ENCODE measurements at places on chromosomes 5 and 9.

DNA sequence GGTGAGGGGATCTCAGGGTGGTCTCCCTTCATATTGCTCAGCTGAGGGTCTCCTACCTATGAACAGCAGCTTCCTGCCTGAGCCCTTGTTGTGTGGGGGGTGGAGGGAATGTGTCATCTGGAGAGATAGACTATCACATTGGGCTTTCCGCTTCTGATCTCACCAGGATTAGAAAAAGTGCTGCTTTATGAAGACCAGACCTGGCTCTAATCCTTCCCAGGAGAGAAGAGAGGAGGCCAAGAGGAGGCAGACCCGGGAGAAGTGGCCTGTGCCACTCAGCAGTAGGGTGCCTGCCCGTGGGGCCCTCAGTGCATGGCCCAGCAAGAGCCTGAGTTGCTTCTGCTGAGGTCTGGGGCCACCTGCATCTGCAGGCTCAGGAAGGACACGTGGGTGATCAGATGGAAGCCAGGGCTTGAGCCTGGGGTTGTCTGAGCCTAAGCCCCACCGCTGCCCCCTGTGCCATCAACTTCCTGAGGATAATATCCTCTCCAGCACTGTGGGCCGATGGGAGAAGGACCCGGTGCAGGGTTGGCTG is 22.1 kb upstream of the COL5A1 start:
- no peak for DNase-seq

DNA sequence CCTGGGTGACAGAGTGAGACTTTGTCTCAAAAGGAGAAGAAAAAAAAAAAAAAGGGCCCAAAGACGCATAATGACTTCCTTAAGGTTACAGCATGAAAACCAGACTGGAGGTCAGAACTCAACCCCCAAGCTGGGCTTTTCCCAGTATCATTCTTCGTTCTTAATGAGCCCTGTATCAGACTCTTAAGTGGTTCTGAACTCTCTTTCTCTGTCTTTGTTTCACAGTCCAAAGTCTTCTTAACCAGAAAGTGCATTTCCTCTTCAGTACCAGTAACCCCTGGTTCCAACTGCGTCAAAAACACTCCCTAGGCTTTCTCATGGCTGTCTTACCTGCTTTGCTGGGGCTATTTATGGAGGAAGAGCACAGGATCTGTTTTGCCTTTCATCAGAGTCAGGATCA is 38.4 kb upstream of the SHB start:
- DNase-seq = no peak

DNA sequence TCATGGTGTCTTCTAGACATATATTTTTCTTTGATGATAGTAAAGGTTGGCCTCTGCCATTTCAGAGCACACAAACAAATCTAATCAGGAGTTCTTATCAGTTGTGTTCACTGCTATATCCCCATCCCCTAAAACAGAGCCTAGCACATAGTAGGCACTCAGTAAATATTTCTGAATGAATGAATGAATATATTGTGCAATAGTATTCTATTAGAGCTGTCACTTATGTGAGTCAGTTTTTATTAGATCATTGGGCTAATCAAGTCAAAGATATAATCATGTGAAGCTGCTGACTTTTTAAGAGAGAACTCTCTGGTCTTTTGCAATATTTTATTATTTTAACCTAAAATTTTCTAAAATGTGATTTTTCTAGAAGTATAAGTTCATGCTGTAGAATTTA is 84.2 kb downstream of the CHSY3 start:
- DNase-seq = no peak

GRCh38 chr9:107807183-107807582 is 317.6 kb upstream of the KLF4 start:
- no peak for DNase-seq

DNA sequence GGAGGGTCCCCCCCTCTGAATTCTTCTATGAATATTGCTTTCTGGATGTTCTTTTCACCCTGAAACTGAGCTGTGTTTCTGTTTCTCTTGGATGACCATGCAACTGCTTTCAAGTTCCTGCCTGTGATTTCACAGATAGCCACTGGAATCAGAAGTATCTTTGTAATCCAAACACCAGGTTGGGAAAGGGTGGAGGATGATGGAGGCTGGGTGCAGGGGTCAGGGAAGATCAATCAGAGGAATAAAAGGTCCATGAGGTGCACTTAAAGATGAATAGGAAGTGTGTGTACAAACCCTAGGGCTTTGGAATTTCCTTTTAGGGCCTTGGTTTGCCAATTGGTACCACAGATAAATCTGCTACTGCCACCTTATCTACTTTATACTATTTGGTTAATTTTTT is 68.2 kb upstream of the AGXT2 start:
- DNase-seq = no peak

DNA sequence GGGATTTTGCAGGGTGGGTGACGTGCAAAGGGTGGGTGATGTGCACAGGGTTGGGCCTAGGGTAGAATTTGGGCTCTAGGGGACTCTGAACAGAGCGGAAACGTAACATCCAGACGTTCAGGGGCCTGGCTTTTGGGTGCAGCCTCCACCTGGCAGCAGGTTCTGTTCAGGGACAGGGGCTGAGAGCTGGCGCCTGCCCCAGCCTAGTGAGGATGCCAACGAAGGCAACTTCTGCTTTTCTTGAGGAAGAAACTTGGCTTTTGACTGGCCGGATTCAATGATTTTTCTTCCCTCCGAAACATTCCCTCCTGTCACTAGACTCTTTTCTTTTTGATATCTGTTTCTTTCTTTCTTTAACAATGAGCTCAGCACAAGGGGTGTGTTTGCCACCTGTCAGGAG is 38.6 kb upstream of the SLC6A19 start:
- DNase-seq = no peak

DNA sequence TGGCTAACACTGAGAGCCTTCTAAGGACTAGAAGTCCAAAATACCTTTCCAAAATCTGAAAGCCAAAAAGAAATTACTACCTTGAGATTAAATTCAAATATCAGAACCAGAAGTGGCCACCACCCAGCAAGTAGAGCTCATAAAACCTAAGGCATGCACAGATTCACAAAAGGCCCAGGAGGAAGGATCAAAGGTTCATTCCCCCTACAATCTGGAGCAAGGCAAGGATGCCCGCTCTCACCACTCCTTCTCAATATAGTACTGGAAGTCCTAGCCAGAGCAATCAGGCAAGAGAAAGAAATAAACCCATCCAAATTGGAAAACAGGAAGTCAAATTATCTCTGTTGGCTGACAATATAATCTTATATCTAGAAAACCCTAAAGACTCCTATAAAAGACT is 6.0 kb downstream of the RASEF start:
- DNase-seq = no peak

- no peak for DNase-seq
These were observed 170.1 kb upstream of the ZNF618 start for GRCh38 chr9:113705928-113706519.

DNA sequence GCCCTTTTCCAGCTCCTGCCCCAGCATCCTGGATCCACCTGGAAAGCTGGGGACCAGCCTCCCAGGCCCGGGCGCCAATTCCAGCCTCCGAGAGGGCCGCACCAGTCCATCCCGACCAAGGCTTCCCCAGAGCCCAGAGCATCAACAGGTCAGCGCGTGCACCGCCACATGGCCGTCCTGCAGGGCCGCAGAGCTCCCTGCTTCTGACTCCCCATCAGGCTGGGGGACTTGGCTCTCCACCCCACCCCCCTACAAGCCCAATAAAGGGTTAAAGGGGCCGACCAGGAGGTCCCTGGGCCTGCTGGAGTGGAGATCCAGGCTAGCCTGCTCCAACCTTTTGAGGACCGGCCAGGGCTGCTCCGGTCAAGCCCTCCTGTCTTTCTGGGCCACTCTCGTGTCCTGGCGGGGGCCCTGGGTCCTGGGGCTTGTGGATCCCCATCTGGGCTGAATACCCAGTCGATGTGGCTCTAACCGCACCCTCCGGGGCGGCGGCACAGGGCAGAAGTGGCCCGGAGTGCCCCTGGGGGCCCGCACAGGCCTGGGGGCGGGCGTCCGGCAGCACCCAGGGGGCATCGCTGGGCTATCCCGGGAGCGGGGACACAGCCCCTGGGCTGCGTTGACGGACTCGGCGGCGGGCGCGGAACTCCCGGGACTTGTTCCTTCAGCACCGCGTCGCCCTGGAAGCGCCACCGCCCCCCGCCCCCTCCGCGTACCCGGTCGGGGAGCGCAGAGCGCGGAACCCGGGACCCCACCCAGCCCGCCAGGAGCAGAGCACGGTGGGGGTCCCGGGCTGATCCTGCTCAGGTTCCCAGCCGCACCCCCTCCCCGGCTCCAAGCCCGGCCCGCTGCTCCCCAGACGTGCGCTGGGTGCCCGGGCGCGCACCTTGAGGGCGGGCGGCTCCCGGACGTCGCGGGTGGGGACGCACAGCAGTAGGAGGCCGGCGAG is 590 bp downstream of the ENTPD2 start:
- no peak for DNase-seq

GRCh38 chr5:167576897-167577296 is 714.5 kb upstream of the WWC1 start:
- DNase-seq = no peak

- DNase-seq = no peak
These were observed at the start of gene RALGDS for GRCh38 chr9:133121198-133121914. Gene RALGDS, minus strand, starts transcription at chr9:133121240. Its CDS starts 86 bp downstream, at chr9:133121154.

DNA sequence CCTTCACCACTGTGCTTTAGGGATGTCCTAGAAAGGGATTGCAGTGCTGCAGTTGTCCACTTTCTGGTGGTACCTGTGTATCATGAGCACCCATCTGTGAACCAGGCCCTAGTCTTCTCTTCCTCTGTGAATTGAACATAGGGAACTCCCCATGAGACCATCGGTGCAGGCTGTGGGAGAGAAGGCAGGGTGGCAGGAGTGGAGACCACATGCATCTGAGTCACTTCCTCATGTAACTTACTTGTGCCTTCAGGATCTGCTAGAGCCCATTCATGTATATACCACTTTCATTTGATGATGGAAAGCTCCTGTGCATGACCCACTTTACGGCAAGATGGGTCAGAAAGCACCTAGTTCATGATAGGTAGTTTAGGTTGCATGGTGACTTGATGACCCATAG is 478.1 kb upstream of the CDH9 start:
- no peak for DNase-seq

DNA sequence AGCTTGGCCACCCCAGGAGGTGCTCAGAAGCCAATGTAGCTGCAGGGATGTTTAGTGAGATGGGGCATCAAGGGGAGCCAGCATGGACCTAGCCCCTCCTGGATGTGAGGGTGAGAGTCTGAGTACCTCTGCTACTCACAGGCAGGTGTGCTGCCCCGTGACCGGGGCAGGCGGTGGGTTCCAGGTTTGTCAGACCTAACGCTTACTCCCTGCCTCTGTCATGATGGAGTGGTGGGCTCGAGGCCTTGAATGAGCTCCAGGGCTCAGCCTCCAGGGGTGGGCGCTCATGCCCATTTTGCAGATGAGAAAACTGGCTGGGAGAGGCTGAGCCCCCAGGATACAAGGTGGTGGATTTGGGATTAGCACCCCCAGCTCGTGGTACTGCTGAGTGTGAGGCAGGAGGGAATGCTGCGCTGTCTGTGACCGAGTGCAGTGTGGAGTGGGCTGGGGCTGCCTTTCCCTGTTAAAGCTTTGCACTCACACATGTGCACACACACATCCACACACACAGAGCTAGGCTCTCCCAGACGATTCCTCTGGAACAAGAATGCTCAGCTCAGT is 1.5 kb downstream of the RXRA start:
- no peak for DNase-seq

GRCh38 chr9:129237164-129237611 is 59.1 kb upstream of the IER5L start:
- DNase-seq = no peak

GRCh38 chr5:162288647-162289296 is 221.2 kb downstream of the GABRG2 start:
- DNase-seq = no peak

- DNase-seq = no peak
These were observed at the start of gene TAL2 for GRCh38 chr9:105662184-105663104. Gene TAL2, plus strand, starts transcription at chr9:105662457. Its CDS starts 40 bp downstream, at chr9:105662497.

GRCh38 chr5:142235050-142235797 is 89.6 kb downstream of the SPRY4 start:
- DNase-seq = no peak

GRCh38 chr5:158898185-158899177 is 201.2 kb downstream of the EBF1 start:
- DNase-seq = no peak

DNA sequence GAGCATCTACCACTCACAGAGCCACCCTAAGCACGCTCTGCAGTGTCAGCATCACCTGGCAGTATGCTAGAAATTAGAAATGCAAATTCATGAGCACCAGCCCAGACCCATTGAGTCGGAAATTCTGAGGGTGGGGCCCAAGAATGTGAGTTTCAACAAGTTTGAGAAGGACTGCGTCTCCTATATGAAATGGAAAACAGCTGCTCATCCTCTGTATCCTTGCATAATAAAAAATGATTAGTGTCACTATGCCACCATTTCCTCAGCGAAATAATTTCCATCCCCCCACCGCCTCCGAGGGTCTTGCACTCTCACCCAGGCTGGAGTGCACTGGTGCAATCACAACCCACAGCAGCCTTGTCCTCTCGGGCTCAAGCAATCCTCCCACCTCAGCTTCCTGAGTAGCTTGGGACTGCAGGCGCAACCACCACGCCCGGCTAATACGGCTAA is 1.3 kb upstream of the IQGAP2 start:
- no peak for DNase-seq

DNA sequence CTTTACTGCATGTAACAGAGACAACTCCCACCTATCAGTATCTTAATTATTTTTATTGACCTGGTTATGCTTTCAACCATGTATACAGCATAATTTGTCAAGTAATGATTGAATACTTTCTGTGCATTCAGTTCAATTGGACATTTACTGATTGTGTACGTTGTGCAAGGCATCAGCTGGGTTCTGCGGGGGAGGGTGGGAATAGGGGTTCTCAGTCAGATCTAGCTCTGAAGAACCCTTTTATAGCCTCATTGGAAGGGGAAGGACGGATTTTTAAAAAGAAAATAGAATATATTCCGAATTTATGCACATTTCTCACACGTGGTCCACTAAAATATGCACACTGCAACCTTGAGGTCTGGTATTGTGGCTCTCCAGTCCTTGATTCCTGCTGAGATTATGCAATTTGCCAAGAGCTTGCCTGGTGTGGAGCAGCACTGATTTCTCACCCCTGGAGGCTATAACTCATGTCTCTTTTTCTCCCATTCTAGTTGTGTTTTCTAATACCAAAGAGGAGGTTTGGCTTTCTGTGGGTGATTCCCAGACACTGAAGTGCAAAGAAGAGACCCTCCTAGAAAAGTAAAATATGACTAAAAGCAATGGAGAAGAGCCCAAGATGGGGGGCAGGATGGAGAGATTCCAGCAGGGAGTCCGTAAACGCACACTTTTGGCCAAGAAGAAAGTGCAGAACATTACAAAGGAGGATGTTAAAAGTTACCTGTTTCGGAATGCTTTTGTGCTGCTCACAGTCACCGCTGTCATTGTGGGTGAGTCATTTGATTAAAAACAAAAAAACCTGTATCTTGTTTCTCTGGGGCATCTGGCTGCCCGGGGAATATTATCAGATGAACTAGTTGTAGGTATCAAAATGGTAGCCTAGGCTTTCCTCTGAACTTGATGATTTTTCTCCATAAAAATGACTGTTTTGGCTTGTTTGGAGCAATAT is 1.7 kb downstream of the SLC1A3 start:
- DNase-seq = no peak

- no peak for DNase-seq
These were observed 162.5 kb upstream of the TLE4 start for GRCh38 chr9:79409182-79409823.

GRCh38 chr5:127340606-127341005 is 50.0 kb downstream of the MEGF10 start:
- DNase-seq = no peak

Measured in NCI-H2081 treated with DMSO at 0.1 percent for 48 hours (cell line).